ENCODE measurements at places on chromosomes 16 and 17.
A peak's percentile ranks its signal among the peaks of the same experiment; 100 is the strongest.

- DNase-seq: no peak
Observed at GRCh38 chr16:85392756-85393673, 220.1 kb upstream of the GSE1 start.

DNA sequence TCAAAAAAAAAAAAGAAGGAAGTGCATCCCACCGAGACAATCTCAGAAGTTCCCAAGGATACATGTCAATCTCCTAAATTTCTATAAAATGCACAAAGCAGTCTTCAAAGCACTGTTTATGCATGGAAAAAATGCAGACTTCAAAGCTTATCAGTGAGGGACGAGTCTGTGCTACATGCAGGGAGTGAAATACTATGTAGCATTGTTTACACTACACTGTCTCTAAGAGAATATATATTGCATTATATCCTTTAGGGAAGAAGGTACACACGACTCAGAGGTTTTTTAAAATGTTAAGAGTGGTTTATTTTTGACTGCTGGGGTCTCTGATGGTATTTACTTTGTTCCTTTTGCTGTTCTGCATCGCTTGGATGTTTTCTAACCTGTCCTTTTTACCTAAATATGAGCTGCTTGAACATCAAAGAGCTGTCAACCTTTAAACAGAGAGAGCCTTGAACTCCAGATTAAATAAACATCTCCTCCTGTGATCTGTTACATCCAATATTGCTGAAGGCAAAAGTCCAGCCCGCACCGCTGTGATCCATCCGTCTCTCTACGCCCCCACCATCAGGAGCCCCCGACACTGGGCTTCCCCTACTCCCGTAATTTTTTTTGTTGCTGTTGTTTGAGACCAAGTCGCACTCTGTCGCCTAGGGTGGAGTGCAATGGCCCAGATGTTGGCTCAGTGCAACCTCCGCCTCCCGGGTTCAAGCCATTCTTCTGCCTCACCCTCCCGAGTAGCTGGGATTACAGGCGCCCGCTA is 1.4 kb downstream of the FBXO31 start:
- no peak for DNase-seq

- no peak for DNase-seq
Observed at GRCh38 chr16:27251541-27252205, 16.9 kb downstream of the NSMCE1 start.

DNA sequence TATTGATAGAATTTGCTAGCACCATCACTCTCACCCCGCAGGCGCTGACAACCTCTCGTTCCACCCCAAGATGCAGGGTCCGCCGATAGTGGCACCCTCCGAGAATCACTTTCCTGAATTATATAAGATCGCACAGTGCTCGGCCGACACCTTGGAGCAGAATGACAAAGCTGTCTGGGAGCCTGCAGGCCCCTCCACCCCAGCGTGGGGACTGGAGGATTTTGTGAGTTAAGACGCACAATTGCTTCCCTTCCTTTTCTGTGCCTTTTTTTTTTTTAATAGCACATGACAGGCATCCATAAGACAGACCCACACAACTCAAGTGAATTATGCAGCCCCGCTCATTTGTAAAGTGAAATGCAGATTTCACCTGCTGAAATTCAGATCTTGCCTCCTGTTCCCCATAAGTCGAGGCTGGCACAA is 155.3 kb downstream of the C16orf78 start:
- DNase-seq: no peak

DNA sequence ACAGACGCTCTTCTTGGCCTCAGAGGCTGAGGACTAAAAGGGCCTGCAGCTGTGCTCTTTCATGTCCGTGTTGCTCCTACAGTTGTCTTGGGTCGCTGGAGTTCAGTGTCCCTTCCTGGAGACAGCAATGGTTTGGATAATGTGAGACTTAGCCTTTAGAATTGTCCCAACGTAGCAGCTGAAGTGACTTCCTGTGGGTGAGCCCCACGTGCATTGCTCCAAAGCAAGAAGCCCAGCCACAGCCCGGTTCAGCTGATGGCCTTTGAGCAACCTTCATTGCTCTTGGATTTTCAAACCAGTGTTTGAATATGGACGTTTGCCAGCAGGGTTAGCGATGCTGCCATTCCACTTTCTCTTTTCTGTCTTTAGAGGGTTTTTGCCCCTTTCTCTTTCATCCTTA is 19.7 kb downstream of the TMEM11 start:
- DNase-seq: no peak

- no peak for DNase-seq
Observed at GRCh38 chr17:43014020-43014648, 7.5 kb downstream of the IFI35 start.

DNA sequence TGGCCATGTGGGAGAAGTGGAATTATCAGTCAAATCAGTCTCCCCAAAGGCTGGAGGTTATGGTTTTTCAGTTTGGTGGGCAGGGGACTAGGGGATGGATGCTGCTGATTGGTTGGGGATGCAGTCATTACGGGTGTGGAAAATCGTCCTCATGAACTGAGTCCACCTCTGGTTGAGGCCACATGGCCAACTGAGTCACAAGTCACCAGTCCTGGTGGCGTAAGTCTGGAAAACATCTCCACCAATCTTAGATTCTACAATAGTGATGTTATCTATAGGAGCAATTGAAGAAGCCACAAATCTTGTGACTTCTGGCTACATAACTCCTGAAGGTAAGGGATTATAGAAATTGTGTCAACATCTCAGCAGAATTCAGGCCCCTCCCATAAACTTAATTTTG is 5.2 kb upstream of the RNF135 start:
- DNase-seq: no peak

- DNase-seq: peak; percentile 16
Observed at GRCh38 chr17:79612468-79613194, 1.8 kb upstream of the RBFOX3 start.

- DNase-seq: peak; percentile 99
Observed at GRCh38 chr17:31696184-31696602, 162.9 kb downstream of the COPRS start.

- DNase-seq: no peak
Observed at GRCh38 chr16:85946541-85947124, 47.7 kb downstream of the IRF8 start.

DNA sequence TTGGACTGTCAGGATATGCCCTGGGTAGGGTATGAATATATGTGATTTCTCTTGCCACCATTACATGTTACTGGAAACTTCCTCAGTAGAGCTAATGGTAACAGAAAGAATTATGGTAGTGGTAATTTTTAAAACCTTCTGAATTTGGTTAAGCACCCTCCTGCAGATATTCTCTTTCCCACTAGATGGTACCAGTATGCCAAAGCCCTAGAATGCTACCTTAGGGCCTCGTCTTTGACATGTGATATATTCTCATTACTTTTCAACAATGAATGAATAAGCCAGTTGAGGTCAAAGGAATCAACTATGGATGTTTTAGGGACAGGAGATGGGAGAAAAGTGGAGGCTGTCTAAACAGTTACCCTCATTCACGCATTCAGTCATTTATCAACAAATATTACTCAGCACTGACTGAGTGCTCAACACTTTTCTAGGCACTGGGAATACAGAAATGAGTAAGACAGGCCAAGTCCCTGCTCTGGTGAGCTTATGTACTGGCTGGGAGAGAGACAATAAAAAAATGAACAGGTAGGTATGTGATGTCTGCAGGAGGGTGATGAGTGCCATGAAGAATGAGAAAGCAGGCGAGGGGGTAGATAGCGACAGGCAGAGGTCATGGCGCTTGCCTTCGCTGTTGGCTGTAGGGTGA is 14.7 kb downstream of the CDH13 start:
- DNase-seq: peak; percentile 52

- peak; percentile 42 for DNase-seq
Observed at GRCh38 chr17:8056232-8056975, 17.5 kb downstream of the ALOX15B start.

DNA sequence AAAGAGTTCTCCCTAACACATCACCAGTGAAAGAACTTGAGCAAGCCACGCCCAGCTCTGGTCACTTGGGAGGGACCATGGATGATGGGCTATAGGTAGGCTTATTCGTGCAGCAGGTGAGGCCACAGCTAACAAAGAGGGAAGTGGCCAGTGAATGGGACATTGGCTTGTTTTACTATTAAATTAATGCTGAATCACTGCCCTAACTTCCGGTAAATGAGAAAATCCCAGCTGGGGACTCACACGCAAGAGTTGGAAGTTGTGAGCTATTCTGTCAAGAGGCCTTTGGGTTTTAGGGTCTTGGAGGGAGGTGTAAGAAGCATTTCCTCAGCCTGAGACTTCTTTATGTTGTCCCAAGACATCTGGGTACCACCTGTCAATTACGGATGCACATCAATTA is 315.3 kb downstream of the XYLT1 start:
- DNase-seq: peak; percentile 8

DNA sequence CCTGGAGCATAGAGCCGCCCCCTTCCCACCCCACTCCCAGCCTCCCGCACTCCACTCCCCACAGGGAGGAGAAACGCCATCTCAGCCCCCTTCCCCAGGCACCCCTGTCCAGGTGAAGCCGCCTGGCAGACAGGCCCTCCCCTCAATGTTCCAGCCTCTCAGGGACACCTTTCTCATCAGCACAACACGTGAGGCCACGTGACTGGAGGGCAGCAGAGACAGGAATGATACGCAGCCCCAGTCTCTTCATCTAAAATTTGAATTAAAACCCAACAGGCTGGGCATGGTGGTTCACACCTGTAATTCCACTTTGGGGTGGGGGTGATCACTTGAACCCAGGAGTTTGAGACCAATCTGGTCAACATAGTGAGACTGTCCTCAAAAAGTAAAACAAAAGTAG is 20.2 kb upstream of the AATK start:
- DNase-seq: no peak

DNA sequence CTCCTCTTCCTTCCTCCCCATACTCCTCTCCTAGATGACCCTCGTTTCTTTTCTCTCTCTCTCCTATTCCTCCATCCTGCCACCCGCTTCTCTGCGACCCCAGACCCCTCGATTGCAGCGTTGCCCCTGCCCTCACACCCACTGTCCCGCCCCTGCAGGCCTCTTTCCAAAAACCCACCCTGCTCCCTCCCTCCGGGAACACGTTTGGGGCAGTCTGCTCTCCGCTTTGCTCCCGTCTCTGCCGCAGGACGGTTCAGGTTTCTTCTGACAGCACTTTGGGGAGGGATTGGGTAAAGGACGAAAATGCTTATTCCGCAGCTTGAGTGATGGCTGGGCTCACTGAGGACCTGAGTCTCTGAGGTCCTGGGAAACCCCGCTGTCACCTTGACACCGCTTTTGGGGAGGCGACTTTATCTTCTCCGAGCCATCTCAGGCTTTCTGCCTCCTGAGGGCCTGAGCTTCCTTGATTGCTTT is 690 bp downstream of the NDE1 start:
- DNase-seq: peak; percentile 44

GRCh38 chr16:86213437-86214205 is 296.7 kb upstream of the FOXF1 start:
- DNase-seq: no peak

Measured in EH (cell line).